ENCODE measurements at places on chromosomes 16 and 17.

GRCh38 chr17:55549140-55549539, 37.9 kb upstream of the SMIM36 start:
- no peak for DNase-seq

DNA sequence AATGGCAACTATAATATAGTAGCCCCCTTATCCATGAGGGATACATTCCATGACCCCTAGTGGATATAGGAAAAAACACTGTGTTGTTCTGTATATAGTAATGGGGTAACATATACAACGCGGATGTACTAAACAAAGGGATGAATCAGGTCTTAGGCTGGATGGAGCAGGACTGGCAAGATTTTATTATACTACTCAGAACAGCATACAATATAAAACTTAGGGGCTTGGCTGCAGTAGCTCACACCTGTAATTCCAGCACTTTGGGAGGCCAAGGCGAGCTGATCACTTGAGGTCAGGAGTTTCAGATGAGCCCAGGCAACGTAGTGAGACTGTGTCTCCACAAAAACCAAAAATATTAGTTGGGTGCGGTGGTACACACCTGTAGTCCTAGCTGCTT, 26.8 kb downstream of the VMP1 start:
- no peak for DNase-seq

- DNase-seq: no peak
Observed at GRCh38 chr16:19389246-19389645, 28.4 kb upstream of the TMC5 start.

GRCh38 chr16:24789881-24790280, 55.9 kb upstream of the SLC5A11 start:
- DNase-seq: no peak

DNA sequence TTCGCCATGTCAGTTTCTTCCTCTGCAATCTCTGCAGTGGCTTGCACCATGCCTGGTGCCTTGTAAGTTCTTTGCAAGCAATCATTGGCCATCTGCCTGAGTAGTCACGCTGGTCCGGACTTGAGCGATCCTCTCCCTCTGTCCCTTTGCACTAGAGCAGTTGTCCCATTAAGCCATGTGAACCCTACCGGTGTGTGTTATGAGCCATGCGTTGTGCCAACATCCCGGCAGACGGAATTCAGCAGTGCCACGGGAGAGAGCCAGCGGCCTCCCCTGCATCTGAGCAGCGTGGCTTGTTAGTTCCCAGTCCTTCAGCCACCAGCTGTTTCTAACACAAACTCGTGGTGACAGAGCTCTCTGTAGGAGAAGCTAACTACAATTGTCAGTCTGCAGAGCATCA, 275.1 kb upstream of the HSBP1 start:
- no peak for DNase-seq

DNA sequence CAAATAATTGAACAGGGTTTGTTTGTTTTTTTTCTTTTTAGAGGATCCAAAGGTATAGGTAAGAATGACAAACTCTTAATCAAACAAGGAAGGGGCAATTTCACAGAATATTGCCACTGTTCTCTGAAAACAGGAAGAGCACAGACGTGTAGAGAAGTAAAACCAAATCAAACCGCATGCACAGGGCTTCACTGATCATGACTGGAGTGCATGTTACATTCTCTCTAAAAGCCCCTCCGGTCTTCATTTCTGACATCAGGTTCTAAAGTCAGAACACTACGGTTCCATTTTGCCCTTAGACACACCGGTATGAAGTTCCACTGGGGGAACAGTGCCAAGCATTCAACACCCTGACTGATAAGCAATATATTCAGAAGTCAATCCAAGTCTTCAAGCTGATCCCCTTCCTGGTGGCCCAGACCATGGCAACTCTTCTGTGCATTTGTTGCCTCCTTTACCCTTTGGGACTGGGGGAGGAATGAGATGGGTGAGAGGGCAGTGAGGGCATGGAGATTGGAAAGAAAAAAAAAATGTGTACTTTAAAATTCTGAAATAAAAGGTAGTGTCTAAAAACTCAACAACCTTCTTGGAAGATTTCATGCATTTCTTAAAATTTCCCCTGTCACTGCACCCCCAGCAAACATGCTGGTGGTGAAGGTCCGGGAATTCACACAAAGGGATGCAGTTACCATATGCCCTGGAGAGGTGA, 1.4 kb downstream of the MMD start:
- DNase-seq: no peak

GRCh38 chr17:3033248-3033640, 30.2 kb downstream of the OR1D5 start:
- DNase-seq: no peak
